ENCODE measurements at places on chromosomes 1 and 21.

- DNase-seq, result no peak
Measured at GRCh38 chr1:208203848-208204609, 40.2 kb downstream of the PLXNA2 start.

DNA sequence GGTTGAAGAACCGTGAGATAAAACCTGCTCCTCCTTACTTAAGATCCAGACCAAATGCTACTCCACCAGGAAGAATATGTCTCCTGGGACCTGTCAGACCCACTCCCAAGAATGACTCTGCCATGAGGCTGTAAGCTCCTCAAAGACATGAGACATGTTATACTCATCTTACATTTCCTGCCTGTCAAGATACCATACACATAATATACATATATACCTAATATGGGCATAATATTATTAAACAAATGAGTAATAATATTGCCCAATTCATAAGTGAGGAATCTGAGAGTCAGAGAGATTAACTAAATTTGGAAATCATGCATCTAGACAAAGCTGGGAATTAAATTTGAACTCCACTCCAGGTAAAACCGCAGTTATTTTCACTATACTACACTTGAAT, 634.9 kb downstream of the LMO4 start:
- no peak for DNase-seq

- no peak for DNase-seq
Measured at GRCh38 chr1:178262120-178262500, 168.2 kb downstream of the RASAL2 start.

GRCh38 chr1:192147696-192148095, 10.6 kb upstream of the RGS18 start:
- DNase-seq, result no peak

DNA sequence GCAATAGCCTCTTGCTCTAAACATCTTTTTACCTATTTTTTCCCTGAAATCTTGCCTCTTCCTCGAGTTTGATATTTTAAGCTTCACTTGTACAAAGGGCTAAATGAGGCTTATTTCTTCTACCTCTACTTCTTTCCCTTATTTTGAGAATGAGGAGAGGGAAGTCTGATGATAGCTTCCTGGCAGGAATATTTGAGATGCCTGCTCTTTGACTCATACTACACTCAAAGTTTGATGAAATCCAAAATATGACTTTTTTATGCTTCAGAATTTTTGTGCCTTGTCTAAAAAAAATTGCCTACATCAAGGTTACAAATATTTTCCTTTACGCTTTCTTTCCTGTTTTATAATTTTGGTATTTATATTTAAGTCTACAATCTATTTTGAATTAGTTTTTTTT, 624.4 kb upstream of the PLXNA2 start:
- DNase-seq, result no peak

GRCh38 chr1:173409613-173410012, 67.5 kb upstream of the PRDX6 start:
- peak; percentile 31 for DNase-seq

- no peak for DNase-seq
Measured at GRCh38 chr1:202788800-202789199, 19.4 kb downstream of the KDM5B start.

DNA sequence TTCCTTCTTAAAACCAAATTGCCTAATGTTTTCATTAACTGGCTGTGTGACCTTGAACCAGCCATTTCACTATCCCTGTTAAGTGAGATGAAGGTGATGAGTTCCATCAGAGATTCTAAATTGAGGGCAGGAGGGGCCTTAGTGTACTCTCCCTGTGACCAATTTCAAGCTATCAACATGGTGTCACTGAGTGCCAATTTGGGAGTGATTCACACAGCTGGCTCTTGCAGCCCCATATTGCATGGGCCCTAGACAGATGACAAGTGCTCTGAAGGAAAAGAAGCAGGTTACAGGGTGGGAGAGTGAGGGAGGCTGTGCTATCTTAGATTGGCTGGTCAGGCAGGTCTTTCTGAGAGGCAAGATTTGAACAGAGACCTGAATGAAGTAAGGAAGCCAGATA, 13.0 kb upstream of the TACSTD2 start:
- DNase-seq, result no peak
